Renal cortex interstitium (tissue), 15 donors: ENCODE measurements at places on chromosomes 16 and 17. TPM values are rescaled to one million over a fixed set of nuclear protein-coding genes. Genes with fewer than 3 reads are reported as not detected.

The MYL4 gene
- polyA plus RNA-seq: 4.5 TPM

The LPCAT2 gene
- polyA plus RNA-seq: 8.4 TPM

The ASIC2 gene
- 2.9 TPM for polyA plus RNA-seq

The PRSS36 gene
- 0.78 TPM for polyA plus RNA-seq

The PRAC1 gene
- not detected for polyA plus RNA-seq

The SPNS3 gene
- 1.9 TPM for polyA plus RNA-seq

The SLC16A13 gene
- 4.5 TPM for polyA plus RNA-seq

The HSBP1 gene
- 180 TPM for polyA plus RNA-seq

The CCL13 gene
- polyA plus RNA-seq: 0.30 TPM

The ZNF423 gene
- 24.8 TPM for polyA plus RNA-seq

The BTBD17 gene
- polyA plus RNA-seq: 0.26 TPM
